ENCODE measurements at places on chromosomes 16 and 17.

- no peak for DNase-seq
Observed at GRCh38 chr17:59028328-59028727, 78.4 kb downstream of the TRIM37 start.

DNA sequence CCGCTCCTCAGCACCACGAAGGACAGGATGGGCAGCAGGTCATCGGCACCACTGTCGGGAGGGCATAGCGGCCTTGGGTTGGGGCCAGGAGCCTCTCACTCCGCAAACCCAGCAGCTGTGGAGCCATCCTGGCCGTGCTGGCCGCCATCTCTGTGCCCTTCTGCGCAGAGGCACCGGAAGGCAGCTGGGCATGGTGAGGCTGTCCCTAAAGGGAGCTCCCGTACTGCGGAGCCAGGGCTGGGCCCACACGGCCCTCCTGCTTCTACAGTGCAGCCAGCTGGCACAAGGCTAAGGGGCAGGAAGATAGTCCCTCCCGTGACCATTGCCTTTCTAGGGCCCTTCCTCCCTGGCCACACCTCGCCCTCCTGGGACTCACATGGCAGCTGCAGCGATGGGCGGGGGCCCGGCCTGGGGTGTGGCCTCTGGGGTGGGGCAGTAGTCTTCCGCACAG lies 7.0 kb upstream of the SPATA2L start:
- DNase-seq = no peak

GRCh38 chr16:29676989-29677785 lies 1.8 kb upstream of the QPRT start:
- DNase-seq = no peak

DNA sequence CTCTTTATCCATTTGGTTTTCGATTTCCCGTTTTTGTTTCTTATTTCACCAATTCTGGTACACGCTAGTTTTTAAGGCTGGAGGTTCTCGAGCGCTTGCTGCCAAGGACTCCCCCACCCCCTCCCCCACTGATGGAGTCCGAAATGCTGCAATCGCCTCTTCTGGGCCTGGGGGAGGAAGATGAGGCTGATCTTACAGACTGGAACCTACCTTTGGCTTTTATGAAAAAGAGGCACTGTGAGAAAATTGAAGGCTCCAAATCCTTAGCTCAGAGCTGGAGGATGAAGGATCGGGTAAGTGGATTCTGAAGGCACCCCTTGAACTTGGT lies 825 bp downstream of the RPTOR start:
- peak; percentile 21 for DNase-seq

- DNase-seq = no peak
Observed at GRCh38 chr16:56683424-56684172, 1.3 kb downstream of the MT1X start.

DNA sequence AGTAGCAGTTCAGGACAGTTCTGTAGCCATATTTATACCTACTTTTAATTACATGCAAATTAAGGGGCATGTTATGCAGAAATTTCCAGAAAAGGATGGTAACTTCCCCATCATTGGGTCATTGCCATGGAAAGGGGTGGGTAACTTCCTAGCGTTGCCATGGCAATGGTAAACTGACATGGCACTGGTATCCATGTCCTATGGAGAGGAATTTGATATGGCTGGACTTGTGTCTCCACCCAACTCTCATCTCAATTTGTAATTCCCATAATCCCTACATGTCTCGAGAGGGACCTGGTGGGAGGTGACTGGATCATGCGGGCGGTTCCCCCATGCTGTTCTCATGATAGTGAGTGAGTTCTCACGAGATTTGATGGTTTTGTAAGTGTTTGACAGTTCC lies 35.6 kb upstream of the CACNG4 start:
- DNase-seq = no peak

DNA sequence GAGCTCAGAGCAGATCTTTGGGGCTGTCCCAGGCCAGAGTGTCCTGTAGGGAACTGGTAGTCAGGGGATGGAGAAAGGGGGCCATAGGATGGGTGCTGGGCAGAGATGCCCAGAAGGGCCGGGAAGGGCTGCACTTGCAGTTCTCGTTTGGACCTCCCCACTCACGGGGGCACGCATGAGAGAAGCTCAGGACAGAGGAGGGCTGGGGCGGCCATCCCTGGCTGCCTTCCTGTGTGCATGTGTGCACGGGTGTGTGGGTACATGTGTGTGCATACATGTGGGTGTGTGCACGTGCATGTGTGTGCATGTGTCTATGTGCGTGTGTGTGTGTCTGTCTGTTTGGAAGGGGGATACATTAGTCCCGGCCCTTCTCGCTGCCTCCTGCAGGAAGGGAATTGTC lies 73.3 kb downstream of the COG7 start:
- no peak for DNase-seq

- DNase-seq = peak; percentile 55
Observed at GRCh38 chr17:67359960-67360791, 6.2 kb downstream of the PSMD12 start.

- DNase-seq = no peak
Observed at GRCh38 chr17:57174591-57174990, 81.7 kb upstream of the MSI2 start.

DNA sequence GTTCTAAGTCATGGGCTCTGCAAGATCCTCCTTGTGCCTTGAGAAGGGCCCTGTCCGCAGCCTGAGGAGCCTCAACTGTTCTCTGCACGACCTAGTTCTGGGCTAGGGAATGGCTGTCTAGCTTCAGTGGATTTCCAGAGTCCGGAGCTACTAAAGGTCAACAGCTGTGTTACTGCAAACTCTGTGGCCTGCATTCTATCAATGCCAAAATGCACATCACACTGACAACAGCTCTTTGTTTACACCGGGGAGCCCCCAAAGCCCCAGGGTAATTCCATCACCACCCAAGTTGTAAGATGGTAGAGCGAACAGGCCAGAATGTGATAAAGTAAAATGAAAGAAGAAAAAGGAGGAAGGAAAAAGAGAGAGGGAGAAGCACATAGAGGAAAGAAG lies 610.2 kb downstream of the MAF start:
- no peak for DNase-seq

- peak; percentile 27 for DNase-seq
Observed at GRCh38 chr17:42683407-42684034, 1.2 kb downstream of the CNTNAP1 start.

- no peak for DNase-seq
Observed at GRCh38 chr16:4661661-4662060, 31.7 kb upstream of the NUDT16L1 start.

DNA sequence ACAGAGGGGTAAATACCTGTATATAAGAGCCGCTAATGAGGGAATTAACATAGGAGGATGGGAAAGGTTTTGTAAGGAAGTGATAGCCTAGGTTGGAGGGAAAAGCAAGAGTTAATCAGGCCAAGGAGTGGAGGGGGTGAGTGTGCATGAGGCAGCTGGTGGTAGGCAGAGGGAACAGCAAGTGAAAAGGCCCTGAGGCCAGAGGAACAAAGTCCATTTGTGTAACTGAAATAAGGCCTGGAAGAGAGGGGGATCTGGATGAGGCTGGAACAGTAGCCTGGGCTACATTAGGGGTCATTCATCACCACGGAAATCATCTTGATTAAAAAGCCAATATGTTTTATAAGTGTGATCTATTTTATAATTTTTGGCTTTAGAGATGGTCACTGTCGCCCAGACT lies 45.7 kb downstream of the FZD2 start:
- DNase-seq = no peak

DNA sequence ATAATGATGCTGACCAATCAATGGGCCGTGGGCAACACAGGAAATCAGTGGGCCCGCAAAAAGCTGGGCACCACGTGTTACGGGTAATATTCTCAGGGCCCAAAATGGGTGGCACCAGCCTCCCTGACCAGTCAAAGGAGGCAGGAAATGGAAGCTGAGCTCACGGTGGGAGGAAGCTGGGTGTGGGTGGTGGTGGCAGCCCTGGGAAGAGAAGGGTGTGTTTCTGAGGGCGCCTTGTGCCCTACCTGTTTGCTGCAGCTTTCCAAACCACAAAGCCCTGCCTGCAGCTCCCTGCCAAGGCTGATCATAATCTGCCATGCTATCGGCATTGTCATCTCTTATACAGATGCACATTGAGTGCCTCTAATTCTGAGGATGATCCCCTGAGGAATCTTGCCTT lies 457.9 kb downstream of the SLC39A11 start:
- peak; percentile 82 for DNase-seq

DNA sequence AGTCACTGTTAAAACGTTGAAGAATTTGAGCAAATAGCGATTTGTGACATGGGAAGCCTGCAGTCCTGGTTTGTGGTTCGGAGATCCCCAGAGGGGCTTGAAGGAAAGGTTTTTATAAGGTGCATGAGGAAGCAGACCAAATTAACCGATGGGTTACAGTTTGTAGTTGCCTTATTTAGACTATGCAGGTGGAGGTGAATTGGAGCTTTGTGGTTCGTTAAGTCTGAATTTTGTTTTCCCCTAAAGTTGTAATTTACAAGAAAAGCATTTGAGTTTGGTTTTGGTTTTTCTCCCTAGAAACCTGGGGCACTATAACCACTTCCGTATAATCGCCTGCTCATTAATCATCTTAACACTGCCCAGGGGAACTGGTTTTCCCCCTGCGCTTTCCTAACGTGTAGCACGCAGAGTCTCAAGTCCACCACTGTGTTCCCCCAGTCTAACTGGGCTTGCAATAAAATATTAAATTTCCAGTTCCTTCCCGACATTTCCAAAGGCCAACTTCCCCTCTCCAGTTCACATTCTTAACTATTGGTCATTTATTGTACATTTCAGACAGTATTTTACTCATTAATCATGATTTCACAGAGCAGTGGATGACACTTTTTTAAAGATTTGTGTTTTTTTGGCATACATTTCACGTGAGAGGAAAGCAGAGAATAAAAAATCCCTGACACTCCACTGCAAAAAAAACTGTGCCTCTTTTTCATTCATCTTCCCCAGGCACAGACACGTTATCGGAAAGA lies 932 bp downstream of the ZNF267 start:
- DNase-seq = peak; percentile 50

GRCh38 chr16:1305823-1306222 lies 3.6 kb upstream of the UBE2I start:
- DNase-seq = no peak

DNA sequence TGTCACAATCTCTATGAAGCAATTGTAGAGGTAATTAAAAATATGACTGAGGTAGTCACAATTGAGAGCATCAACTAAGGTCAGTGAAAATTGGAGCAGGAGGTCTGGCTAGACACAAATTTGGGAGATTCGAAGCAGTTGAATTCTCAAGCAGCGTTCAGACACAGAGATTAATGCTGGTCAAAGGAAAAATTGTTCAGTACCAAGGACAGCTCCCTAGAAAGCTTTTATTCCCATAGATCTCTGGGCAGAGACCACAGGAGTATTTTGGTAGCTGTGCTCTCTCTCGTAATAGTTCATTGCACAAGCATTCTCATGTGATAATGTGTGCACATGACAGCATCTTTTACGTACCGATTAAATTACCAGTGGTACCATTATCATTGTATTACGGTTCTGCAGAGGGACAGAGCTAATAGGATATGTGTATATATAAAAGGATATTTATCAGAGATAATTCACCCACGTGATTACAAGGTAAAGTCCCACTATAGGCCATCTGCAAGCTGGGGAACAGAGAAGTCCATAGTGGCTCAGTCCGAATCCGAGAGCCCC lies 387.5 kb upstream of the HSBP1 start:
- peak; percentile 22 for DNase-seq

- no peak for DNase-seq
Observed at GRCh38 chr17:61408151-61409041, 8.8 kb downstream of the TBX2 start.

DNA sequence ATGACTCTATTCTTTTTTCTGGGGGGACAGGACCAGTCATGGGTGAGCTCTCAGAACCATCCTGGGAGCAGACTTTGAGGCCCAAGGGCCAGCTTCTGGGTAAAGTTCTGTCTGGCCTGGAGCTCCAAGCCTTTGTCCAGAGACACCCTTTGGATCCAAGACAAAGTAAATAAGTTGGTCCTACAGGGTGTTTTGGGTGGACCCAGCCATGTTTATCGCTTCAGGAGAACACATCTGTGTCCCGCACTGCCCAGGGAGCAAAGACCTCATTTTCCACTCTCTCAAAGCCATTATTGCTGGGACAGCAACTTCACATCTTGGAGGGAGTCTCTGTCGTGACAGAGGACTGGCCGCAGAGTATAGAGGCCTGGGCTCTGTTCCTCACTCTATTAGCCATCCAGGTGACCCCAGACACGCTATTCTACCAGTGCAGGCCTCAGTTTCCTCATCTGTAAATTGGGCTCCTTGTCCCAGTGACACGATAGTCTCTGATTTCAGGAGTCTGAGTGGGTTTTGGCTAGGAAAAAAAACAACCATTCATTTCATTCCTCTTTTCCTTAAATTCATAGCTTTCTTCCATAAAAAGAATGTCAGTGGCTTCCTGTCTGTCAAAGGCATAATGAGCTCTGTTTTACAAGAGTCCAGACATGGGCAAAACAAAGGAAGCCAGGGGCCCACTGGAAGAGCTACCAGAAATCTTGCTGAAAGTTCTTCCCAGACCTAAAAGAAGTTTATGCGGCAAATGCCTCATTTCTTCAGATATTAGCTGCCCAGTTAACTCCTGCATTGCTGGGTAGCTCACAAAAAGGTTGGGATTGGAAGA lies 62.4 kb downstream of the PECAM1 start:
- DNase-seq = no peak

GRCh38 chr16:59259074-59259949 lies 525.2 kb upstream of the GOT2 start:
- DNase-seq = no peak
